Esophagus squamous epithelium (tissue), 5 donors: ENCODE measurements at places on chromosomes 5 and 9.

DNA sequence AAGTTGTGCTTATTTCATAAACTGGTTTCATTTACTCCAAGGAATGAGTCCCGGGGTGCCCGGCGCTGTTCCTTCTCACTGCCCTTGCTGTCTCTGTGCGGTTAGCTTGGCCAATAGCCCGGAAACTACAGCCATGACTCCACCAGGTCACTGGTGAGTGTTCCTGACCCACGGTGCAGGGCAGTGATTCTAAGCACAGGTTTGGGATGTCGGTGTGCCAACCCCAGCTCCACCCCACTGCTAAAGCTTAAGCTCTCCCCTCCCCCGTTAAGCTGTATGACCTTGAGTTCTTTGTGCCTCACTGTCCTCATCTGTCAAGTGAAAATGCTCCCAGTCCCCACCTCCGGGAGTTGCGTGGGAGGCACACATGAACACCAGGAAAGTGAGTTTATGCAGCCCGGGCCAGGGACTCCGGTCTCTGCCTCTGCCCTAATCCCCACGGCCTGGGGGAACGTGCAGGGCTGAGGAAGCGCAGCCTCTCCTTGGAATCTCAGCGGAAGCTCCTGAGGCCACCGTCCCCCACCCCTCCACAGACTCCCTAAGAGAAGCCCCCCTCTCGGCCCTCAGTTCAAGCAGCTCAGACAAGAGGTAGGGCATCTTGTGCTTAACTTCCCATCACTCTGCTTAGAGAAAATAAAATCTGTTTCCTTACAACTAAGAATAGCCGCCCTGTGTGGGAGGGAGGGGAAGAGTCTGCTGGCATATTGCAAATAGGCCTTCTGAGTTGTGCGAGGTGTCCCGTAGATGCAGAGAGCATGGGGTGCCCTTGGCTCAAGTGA, 92.0 kb upstream of the RAI14 start:
- H3K4me1 ChIP-seq = no peaks in the 10 kb centered on the region
- H3K4me3 ChIP-seq = no peak overlapping the region
- no peaks in the 10 kb centered on the region for H3K27me3 ChIP-seq

DNA sequence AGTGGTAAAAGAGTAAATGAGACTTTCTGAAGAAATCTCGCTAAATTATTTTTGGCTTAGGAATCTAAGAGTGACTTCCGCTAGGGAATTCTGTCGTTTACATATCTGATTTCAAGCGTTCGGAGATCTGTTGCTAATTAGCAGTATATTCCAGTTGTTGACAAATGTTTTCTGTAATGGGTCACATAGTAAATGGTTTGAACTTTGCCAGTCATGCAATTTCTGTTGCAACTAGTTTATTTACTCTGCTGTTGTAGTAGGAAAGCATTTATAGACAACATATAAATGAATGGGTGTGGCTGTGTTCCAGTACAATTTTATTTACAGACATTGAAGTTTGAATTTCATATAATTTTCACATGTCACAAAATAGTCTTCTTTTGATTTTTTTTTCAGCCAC, 57.4 kb upstream of the JAK2 start:
- H3K4me1 ChIP-seq = peaks cover 11% of the 10 kb centered on the region
- no peak overlapping the region for H3K27ac ChIP-seq
- no peaks in the 10 kb centered on the region for H3K36me3 ChIP-seq
- no peaks in the 10 kb centered on the region for H3K27me3 ChIP-seq

DNA sequence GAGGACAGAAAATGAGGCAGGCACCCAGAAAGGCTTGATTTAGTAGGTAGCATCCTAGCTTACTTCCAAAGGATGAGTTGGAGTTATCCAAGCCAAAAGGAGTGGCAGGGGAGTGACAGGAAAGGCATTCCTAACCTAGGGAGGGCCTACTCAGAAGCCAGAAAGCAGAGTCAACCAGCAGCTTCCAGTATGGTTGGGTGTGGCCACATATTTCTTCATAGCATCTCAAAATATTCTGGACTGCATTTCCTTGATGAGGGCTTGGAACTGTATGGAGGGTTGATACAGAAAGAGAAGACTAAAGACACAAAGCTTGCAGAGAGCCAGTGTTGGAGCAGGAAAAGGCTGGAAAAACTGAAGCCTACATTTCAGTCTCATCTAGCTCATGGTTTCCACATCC, 656.8 kb upstream of the DMAC1 start:
- no peaks in the 10 kb centered on the region for H3K36me3 ChIP-seq
- H3K27me3 ChIP-seq = no peaks in the 10 kb centered on the region
- no peak overlapping the region for H3K4me3 ChIP-seq
- H3K27ac ChIP-seq = no peak overlapping the region
- no peak for DNase-seq

- no peak overlapping the region for H3K4me3 ChIP-seq
- no peaks in the 10 kb centered on the region for H3K36me3 ChIP-seq
- DNase-seq = no peak
- no peaks in the 10 kb centered on the region for H3K4me1 ChIP-seq
- no peaks in the 10 kb centered on the region for H3K27me3 ChIP-seq
Observed at GRCh38 chr5:41707853-41708603, 162.2 kb downstream of the OXCT1 start.

DNA sequence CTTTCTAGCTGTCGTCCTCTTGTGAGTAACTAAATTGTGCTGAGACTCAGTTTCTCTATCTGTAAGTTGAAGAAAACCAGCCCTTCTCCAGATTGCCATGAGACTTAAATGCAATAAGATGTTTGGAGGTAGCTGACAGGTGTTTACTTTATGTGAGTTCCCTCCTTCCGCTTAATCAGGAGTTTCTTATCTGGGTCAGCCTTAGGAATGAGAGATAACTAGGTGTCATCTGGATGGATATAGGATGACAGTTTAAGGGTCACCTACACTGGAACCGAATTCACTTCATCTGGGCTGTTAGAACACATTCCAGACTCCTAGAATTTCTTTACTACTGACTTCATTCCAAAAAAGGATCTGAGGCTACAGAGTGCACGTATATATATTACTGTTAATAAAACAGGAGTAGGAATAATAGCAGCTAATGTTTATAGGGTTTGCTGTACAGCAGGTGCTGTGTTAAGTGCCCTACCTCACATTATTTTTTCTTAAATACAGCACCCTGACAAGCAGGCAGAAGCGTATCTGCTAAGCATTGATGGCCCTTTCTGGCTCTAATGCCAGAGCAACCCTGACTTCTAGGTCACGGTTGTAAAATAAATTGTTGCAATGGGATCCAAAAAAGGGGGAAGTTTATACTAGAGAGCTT, 30.0 kb upstream of the CPEB4 start:
- H3K27ac ChIP-seq = no peak overlapping the region
- H3K4me3 ChIP-seq = no peak overlapping the region
- no peaks in the 10 kb centered on the region for H3K4me1 ChIP-seq
- no peaks in the 10 kb centered on the region for H3K27me3 ChIP-seq
- DNase-seq = no peak

DNA sequence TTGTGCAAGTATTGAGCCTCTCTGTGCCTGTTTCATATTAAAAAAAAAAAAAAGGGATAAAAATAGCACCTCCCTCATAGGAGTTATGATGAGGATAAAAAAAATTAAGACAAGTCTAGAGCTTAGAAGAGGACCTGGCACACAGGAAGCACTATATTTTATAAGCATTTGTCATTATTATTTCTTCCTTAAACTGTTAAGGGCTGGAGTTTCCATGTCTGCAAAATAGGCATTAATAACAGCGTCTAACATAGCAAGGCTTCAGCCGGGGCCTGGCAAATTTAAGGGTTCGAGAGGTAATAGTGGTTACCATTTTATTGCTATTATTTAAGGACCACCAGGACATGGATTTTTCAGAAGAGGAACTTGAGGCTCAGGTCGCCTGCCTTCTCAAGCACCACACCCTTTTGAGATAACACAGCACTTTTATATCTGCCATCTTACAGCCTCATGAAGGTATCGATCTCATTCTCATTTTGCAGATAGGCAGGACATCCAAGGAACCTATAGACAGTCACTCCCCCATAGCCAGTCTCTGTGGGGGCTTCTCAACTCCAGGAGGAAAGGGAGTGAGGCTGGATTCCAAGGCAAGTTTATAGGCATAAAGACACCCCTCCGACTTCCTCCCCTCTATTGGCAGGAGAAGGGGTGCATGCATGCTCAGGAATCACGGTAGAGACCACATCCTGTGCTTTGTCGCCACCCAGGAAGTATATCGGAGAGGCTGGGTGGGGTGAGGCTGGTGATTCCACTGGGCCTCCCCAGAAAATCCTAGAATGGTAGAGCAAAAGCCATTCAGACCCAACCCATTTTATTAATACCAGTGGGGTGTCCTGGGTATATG, 2.4 kb downstream of the ANXA6 start:
- H3K4me3 ChIP-seq = peak overlapping the region; percentile 64
- no peaks in the 10 kb centered on the region for H3K36me3 ChIP-seq
- DNase-seq = no peak
- H3K4me1 ChIP-seq = peaks cover 86% of the 10 kb centered on the region
- no peaks in the 10 kb centered on the region for H3K27me3 ChIP-seq
- H3K27ac ChIP-seq = peak overlapping the region; percentile 92

DNA sequence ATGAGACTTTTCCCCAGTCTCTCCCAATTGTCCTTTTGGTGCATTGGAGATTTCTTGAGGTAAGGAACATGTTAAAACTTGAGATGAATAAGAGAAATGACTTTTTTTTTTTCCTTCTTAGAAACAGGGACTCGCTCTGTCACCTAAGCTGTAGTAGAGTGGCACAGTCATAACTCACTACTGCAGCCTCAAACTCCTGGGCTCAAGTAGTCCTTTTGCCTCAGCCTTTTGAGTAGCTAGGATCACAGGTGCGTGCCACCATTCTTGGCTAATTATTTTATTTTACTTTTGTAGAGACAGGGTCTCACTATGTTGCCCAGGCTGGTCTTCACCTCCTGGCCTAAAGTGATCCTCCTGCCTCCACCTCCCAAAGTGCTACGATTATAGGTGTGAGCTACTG, 25.9 kb downstream of the CDC42SE2 start:
- H3K27ac ChIP-seq = no peak overlapping the region
- no peaks in the 10 kb centered on the region for H3K27me3 ChIP-seq
- H3K4me1 ChIP-seq = no peaks in the 10 kb centered on the region
- peaks cover 13% of the 10 kb centered on the region for H3K36me3 ChIP-seq

DNA sequence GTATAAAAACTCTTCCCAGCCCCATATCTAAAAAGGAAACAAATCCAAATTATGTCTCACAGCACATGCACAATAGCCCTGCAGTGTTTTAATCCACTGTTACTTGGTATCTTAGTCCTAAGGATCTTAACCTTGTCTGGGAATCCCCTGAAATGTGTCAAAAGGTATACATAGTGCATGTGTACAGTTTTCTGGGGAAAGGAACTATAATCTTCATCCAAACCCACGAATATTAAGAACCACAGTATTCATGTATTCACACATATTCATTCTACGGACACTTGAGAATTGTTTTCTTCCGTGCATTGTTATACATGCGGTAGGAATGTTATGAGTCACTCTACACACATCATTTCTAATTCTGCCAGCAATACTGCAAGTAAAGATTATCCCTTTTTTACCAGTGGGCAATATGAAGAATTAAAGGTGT, 47.8 kb upstream of the SNX2 start:
- no peak overlapping the region for H3K4me3 ChIP-seq
- no peak for DNase-seq
- H3K27me3 ChIP-seq = no peaks in the 10 kb centered on the region
- no peaks in the 10 kb centered on the region for H3K4me1 ChIP-seq

- no peak overlapping the region for H3K4me3 ChIP-seq
- no peaks in the 10 kb centered on the region for H3K36me3 ChIP-seq
- DNase-seq = no peak
- no peaks in the 10 kb centered on the region for H3K27me3 ChIP-seq
Observed at GRCh38 chr5:174436750-174437149, 287.6 kb upstream of the MSX2 start.

DNA sequence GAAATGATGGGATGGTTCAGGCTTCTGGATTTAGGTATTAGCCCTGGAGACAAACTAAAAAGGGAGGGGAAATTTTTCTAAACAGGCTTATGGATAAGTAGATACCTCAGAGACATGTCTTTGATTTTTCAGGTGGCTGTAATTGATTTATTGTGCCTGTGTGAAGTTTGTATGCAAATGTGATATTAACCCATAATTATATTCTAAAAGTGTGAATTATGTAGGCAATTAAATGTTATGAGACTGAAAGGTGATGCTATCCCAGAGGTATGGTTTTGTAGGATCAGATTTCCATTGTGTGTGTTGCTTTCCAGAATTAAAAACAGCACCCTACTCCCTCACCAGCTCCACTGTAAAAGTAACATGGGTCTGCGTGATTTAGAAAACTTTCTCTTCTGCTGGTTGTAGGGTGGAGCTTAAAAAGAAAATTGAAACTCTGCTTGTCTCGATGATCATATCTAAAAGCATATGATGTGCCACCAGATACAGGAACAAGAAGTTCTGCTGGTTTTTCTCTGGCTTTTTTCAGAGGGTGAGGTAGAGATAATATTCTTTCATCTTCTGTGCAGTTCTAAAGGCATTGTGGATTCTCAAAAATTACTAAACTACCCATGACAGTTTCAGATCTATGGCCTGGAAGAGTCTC, 71.8 kb upstream of the TAF11L2 start:
- no peaks in the 10 kb centered on the region for H3K36me3 ChIP-seq
- no peak overlapping the region for H3K4me3 ChIP-seq
- no peak for DNase-seq
- no peaks in the 10 kb centered on the region for H3K27me3 ChIP-seq
- H3K27ac ChIP-seq = no peak overlapping the region

- no peak overlapping the region for H3K4me3 ChIP-seq
- no peaks in the 10 kb centered on the region for H3K36me3 ChIP-seq
- no peak overlapping the region for H3K27ac ChIP-seq
- H3K4me1 ChIP-seq = no peaks in the 10 kb centered on the region
Observed at GRCh38 chr9:78515108-78515507, 218.2 kb downstream of the PSAT1 start.

DNA sequence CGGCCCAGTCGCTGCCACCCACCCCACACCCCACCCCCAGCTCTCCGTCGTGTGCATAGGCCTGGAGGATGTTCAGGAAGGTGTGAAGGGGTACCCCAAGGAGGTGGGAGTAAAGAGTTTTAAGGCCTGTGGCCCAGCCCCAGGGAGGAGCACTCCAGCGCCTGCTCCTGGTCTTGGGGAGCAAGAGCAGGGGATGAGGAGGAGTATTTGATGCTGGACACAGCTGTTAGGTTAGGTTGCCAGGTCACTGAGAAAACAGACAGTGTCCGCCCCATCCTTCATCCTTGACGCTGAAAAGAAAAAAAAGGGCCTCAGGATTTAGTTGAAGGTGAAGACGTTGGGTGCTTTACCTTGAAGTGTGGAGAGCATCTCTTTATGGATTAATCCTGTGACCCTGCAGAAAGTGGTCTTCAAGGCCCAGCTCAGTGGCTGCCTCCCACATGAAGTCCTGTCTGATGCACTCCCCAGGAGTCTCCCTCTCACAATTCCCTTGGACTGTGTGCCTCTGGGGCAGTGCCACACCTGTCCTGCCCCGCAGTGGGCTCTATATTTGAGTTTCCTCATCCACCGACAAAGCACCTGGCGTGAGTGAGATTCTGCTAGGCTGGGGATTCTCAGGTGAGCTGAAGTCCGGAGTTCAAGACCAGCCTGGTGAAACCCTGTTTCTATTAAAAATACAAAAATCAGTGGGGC, 101.8 kb downstream of the SPRY4 start:
- H3K36me3 ChIP-seq = no peaks in the 10 kb centered on the region
- H3K4me3 ChIP-seq = no peak overlapping the region
- H3K27ac ChIP-seq = no peak overlapping the region
- no peaks in the 10 kb centered on the region for H3K27me3 ChIP-seq
- DNase-seq = no peak

- H3K4me3 ChIP-seq = no peak overlapping the region
- DNase-seq = no peak
- H3K4me1 ChIP-seq = no peaks in the 10 kb centered on the region
- no peak overlapping the region for H3K27ac ChIP-seq
Observed at GRCh38 chr5:158064334-158065123, 205.6 kb upstream of the CLINT1 start.
